ENCODE measurements at places on chromosomes 7 and 10.
A peak's percentile ranks its signal among the peaks of the same experiment; 100 is the strongest.

DNA sequence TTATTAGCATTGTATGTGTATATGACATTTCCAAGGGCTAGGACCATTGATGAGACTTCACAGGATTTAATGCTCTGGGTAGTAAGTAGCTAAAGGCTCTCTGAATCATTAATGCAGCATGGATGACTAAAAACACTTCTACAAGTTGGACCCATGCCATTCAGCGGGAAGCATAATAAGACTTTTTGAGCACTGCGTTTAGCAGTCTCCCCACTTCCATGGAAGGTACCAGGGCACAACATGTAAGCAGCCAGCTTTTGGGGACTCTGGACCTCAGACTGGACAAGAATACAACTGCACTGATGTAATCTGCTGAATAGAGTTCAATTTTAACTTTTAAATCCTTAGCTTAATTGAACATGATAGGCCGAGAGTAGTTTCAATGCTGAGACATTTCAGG, 191.7 kb upstream of the IMMP2L start:
- H3K27ac ChIP-seq: no peak overlapping the region
- H3K27me3 ChIP-seq: no peaks in the 10 kb centered on the region
- peaks cover 3% of the 10 kb centered on the region for H3K4me1 ChIP-seq
- DNase-seq: no peak
- H3K4me3 ChIP-seq: no peak overlapping the region

DNA sequence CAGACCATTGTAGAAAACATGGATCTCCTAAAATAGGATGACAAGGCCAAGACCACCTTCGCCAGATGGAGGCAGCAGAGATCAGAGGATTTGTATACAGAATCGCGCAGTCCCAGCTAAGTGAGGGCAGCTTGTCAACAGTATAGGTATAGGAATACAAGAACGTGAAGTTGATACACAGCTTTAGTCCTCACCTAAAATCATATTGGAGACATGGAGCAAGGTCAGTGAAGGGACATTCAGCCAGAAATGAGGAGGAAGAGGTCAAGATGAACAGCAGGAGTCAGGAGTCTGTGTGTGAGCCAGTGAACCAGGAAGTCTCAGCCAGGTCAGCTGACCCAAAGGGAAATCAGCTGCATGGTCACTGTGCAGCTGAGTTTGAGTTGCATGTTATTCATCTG, 263.4 kb upstream of the PRKCQ start:
- no peaks in the 10 kb centered on the region for H3K27me3 ChIP-seq
- no peak for DNase-seq
- no peaks in the 10 kb centered on the region for H3K4me1 ChIP-seq
- 0 out of 2 replicates have a peak, but pooled peaks cover 4% of the 10 kb centered on the region for H3K36me3 ChIP-seq

DNA sequence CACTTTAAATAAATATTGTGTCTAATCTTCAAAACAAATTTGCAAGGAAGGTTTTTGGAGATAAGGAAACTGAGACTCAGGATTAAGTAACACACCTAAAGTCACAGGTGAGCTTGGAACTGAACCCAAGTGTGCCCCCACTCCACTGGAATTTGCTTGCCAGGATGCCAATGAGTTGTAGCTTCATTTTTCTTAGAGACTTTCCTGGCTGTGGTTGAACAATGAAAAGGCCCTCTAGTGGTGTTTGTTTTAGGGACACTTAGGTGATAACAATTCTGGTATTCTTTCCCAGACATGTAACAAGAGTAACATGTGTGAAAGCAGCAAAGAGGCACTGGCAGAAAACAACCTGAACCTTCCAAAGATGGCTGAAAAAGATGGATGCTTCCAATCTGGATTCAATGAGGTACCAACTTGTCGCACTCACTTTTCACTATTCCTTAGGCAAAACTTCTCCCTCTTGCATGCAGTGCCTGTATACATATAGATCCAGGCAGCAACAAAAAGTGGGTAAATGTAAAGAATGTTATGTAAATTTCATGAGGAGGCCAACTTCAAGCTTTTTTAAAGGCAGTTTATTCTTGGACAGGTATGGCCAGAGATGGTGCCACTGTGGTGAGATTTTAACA, 1.5 kb downstream of the IL6 start:
- peak; percentile 79 for DNase-seq
- peaks cover 12% of the 10 kb centered on the region for H3K4me1 ChIP-seq
- H3K36me3 ChIP-seq: no peaks in the 10 kb centered on the region
- H3K4me3 ChIP-seq: no peak overlapping the region
- H3K27me3 ChIP-seq: no peaks in the 10 kb centered on the region

DNA sequence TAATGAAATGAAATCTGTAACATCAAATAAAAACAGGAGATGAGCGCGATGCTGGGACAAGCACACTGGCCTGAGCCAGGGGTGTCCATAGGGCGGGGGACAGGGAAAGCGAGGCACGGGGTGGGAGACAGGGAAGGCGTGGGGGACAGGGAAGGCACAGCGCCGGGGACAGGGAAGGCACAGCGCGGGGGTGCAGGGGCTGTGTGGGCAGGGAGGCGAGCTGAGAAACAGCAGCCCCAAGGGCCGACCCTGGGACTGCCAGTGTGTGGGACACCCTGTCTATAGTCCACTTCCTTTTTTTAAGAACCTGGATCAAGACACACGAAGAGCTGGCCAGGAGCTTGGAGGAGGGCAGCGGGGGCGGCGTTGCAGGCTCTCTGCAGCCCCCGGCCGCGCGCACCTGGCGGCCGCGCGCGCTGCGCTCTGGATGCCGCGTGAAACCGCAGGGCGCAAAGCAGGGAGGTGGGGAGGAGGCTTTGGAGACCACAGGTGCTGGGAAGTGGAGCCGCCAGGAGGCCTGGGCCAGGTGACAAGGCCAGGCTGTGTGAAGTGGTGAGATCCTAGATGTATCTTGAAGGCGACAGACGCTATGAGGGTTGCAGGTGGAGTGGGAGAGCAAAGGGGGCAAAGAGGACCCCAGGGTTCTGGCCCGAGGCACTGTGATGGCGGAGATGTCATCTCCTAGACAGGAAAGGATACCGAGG, 157.7 kb downstream of the COBL start:
- no peaks in the 10 kb centered on the region for H3K36me3 ChIP-seq
- DNase-seq: peak; percentile 17
- H3K27me3 ChIP-seq: no peaks in the 10 kb centered on the region

- no peaks in the 10 kb centered on the region for H3K27me3 ChIP-seq
- no peak overlapping the region for H3K27ac ChIP-seq
- peaks cover 6% of the 10 kb centered on the region for H3K4me1 ChIP-seq
- H3K4me3 ChIP-seq: no peak overlapping the region
- no peaks in the 10 kb centered on the region for H3K36me3 ChIP-seq
Observed at GRCh38 chr10:5514226-5514850, 10.4 kb upstream of the CALML3 start.

GRCh38 chr7:93219868-93220267, 6.4 kb downstream of the HEPACAM2 start:
- H3K4me1 ChIP-seq: no peaks in the 10 kb centered on the region
- H3K36me3 ChIP-seq: no peaks in the 10 kb centered on the region
- H3K27ac ChIP-seq: no peak overlapping the region
- H3K4me3 ChIP-seq: no peak overlapping the region

GRCh38 chr10:105706281-105707026, 1065.4 kb downstream of the SORCS3 start:
- H3K27me3 ChIP-seq: peaks cover 8% of the 10 kb centered on the region
- H3K4me1 ChIP-seq: no peaks in the 10 kb centered on the region
- H3K4me3 ChIP-seq: no peak overlapping the region

DNA sequence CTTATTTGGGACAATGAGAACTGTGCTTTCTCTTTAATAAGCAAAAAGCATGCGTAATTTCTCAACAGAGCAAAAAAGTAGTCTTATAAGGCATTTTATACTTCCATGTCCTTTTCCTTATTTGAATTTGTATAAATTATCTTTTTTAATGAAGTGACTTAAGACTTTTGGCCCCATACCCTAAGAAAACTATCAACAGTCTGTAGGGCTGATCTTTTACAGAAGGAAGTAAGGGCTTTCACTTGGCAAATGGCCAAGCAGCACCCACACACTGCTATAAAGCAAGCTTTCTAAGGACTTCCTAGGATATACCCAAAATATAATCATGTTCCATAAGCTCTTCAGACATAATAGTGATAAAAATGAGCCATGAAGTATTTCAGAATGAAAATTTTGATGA, 3.4 kb downstream of the CRPPA start:
- no peak for DNase-seq
- peaks cover 6% of the 10 kb centered on the region for H3K4me1 ChIP-seq

GRCh38 chr7:309586-310228, 19.7 kb downstream of the FOXL3 start:
- no peak for DNase-seq
- H3K4me3 ChIP-seq: no peak overlapping the region
- H3K27me3 ChIP-seq: no peaks in the 10 kb centered on the region
- H3K4me1 ChIP-seq: no peaks in the 10 kb centered on the region
- no peak overlapping the region for H3K27ac ChIP-seq

DNA sequence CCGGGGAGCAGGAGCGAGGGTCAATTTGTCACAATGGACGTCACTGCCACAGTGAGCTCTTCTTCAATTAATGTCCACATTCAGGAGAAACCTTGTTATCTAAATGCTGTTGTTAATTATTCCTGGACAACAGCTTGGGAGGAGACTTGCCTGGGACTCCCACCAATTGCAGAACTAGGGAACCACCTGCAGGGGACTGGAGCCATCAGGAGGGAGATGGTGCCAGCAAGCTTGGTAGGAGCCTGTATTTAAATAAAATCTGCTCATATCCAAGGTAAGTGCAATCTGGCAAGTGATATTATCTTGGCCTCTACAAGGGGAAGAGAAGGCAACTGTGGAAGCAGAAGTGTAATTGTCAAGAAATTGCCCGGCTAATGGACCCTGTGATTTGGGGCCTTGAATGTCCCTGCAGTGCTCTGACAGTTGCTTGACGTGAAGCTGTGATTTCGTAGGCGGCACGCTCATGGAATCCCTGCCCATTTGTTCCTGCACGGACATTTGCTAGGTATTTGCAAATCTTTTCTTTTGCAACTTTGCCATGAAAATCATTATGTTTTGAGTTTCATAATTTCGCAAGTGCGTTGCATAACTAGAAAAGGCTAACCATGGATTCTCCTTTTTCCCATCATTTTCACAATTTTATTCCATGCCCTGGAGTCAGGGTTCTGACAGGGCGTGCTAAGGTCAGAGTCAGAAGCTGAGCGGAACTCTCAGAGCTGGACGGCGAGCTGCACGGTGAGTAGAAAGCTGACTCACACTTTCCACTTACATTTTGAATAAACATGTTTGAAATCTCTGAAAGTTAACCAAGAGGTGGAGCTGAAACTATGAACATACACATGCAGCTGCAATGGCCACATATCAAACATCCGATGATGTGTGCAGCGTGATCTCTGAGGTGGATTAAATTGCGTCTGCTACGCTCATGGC, 84.9 kb upstream of the TCERG1L start:
- H3K27me3 ChIP-seq: no peaks in the 10 kb centered on the region
- no peaks in the 10 kb centered on the region for H3K4me1 ChIP-seq
- no peak overlapping the region for H3K27ac ChIP-seq
- no peak overlapping the region for H3K4me3 ChIP-seq
- no peaks in the 10 kb centered on the region for H3K36me3 ChIP-seq

- peaks cover 3% of the 10 kb centered on the region for H3K27me3 ChIP-seq
- H3K4me3 ChIP-seq: peak overlapping the region; percentile 79
- no peak overlapping the region for H3K27ac ChIP-seq
- DNase-seq: peak; percentile 96
Observed at GRCh38 chr7:76260171-76260703, 42.2 kb upstream of the HSPB1 start.

DNA sequence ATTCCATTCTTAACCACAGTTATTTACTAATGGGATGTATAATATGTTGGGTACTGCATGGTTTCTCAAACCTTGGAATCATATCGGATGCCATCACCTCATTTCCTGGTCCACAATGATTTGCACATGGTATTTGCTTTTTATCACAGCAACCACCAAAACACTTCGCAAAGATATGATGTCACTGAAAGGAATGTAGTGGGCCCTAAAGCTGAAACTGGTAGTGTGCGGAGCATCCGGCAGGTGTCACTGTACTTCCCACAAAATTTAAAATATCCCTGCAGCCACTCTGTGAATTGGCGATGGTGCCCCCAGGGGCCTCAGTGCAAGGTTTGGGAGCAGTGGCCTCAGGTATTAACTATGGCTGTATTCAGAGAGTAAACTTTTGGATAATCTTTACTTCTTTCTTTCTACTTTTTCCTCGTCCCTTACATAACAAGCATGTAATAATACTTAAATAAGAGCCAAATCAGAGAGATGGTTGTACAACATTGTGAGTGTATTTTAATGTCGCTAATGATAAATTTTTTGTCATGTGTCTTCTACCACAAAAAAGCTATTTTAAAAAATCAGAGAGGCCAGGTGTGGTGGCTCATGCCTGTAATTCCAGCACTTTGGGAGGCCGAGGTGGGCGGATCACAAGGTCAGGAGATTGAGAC, 66.2 kb downstream of the FAM241B start:
- H3K36me3 ChIP-seq: no peaks in the 10 kb centered on the region
- no peak overlapping the region for H3K27ac ChIP-seq
- peak; percentile 72 for DNase-seq

DNA sequence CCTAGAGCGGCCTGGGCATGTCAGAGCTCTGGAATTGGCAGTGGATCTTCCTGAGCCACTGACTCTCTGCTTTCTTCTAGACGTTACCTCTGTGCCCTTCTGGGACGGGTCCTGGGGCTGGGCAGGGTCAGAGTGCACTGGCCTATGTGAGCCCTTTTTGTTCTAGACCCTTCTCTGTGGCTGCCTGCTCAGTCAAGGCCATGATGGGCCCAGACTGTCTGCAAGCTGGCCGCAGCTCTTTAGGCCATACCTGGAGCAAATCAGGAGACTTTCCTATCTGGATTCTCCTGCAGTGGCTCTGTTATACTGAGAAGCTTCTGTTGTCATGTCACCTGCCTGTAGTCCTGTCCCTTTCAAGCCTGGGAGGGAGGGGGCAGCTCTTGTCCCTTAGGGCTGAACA, 70.1 kb downstream of the ADCY1 start:
- DNase-seq: no peak
- no peaks in the 10 kb centered on the region for H3K4me1 ChIP-seq
- H3K36me3 ChIP-seq: no peaks in the 10 kb centered on the region
- H3K27ac ChIP-seq: no peak overlapping the region
- H3K27me3 ChIP-seq: no peaks in the 10 kb centered on the region

DNA sequence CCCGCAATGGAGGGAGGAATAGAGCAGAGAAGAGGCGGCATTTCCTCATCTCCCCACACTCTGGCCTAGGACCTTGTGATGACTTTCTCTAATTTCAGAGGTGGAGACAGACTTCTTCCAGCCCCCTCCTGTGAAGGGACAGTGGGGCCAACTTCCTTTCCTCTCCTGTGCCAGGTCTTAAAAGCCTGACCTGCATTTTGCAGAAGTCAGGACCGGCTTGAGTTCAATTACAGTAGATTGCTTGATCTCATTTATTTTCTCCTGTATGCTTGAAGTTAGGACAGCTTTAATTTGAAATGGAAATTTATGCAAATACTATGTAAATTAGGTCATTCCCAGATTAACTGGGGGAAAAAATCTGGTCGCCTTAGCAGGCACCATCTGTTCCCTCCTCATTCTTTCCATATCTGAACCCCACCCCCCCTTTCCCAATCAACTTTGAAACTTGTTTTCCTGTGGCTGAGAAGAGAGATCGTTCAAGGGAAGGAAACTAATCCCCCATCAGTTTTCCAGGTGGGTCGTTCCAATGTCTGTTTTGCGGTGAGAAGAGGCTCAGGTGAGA, 57.1 kb downstream of the SYPL1 start:
- H3K27ac ChIP-seq: no peak overlapping the region
- no peaks in the 10 kb centered on the region for H3K27me3 ChIP-seq
- peaks cover 12% of the 10 kb centered on the region for H3K4me1 ChIP-seq
- H3K36me3 ChIP-seq: no peaks in the 10 kb centered on the region
- no peak overlapping the region for H3K4me3 ChIP-seq
